ENCODE measurements at places on chromosomes 5 and 9. TPM values are rescaled to one million over a fixed set of nuclear protein-coding genes. Genes with fewer than 3 reads are reported as not detected.

Gene DMRT3
- not detected for total RNA-seq

Gene FGD3
- 106 TPM for total RNA-seq

Gene ARRDC1
- total RNA-seq, result 72.5 TPM

Gene SHB
- total RNA-seq, result 0.61 TPM

Gene PCDHGA6
- 0.57 TPM for total RNA-seq

Gene SOX30
- 0.16 TPM for total RNA-seq

Gene RELL2
- total RNA-seq, result 20.1 TPM

Gene SLC1A1
- 0.07 TPM for total RNA-seq

Gene SVEP1
- not detected for total RNA-seq

Gene CCDC171
- 0.98 TPM for total RNA-seq

Gene FOXI1
- total RNA-seq, result not detected

Gene SPINK7
- not detected for total RNA-seq

Gene TEX48
- not detected for total RNA-seq

Gene SLC12A2
- total RNA-seq, result 19.5 TPM

Gene SEMA4D
- total RNA-seq, result 458 TPM

Gene PCDHB9
- not detected for total RNA-seq

Gene TPPP
- total RNA-seq, result 0.34 TPM

Gene CD72
- total RNA-seq, result 7.3 TPM

Gene RAPGEF1
- 129 TPM for total RNA-seq

Gene OR1Q1
- total RNA-seq, result not detected

Gene HSPA5
- total RNA-seq, result 277 TPM

Gene BAAT
- total RNA-seq, result not detected

Gene QRFP
- not detected for total RNA-seq

Gene ADAMTS13
- total RNA-seq, result 2.3 TPM

Gene TSSK1B
- total RNA-seq, result not detected

Gene PRDM9
- total RNA-seq, result not detected

Gene NTRK2
- 0.34 TPM for total RNA-seq

Gene UAP1L1
- 14.8 TPM for total RNA-seq

Gene MEIKIN
- not detected for total RNA-seq

Gene SLC25A2
- total RNA-seq, result 0.25 TPM

Gene ZNF484
- total RNA-seq, result 11.5 TPM

Gene PLAC8L1
- total RNA-seq, result not detected

Gene CTSV
- total RNA-seq, result 0.27 TPM

Gene LRRC70
- 1.3 TPM for total RNA-seq

Gene TXN
- 305 TPM for total RNA-seq

Gene TMEFF1
- 0.27 TPM for total RNA-seq

Gene LCN1
- not detected for total RNA-seq

Gene MTX3
- 17.0 TPM for total RNA-seq

Gene PCDHA6
- not detected for total RNA-seq

Gene FAM163B
- total RNA-seq, result not detected

Gene GADD45G
- 10.9 TPM for total RNA-seq

Gene ATP10B
- total RNA-seq, result not detected

Gene MSMP
- 0.55 TPM for total RNA-seq

Gene FBXL17
- total RNA-seq, result 12.2 TPM

Gene ADGRD2
- total RNA-seq, result not detected

All from T-helper 2 cell treated with Interferon-gamma antibody and Interleukin-4, amounts not matched to agents 100 ng/mL and 5 ng/mL, for 36 hours (primary cell).